ENCODE measurements at places on chromosomes 3 and 15.

- no peak for DNase-seq
Observed at GRCh38 chr15:93983526-93983925, 247.8 kb upstream of the MCTP2 start.

DNA sequence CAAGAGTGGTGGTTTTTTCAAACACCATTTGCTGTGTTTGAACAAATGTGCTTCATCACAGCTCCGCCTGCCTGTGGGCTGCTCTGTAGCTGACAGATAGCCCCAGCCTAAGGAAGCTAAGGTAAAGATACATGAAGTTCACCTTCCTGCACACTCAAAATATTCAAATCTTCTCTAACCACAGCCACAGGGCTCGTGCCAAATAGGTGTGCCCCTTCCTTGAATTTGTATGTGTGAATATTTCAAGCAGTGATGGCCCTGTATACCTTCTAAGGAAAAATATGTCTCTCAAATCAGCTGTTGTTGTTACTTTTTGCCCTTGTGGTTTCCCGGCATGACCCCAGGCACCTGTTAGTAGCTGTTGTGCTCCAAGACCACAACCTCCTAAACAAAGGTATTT lies 92.8 kb downstream of the CCNL1 start:
- DNase-seq = no peak

GRCh38 chr3:133367956-133368355 lies 31.9 kb upstream of the BFSP2 start:
- no peak for DNase-seq

GRCh38 chr15:101358895-101359294 lies 63.8 kb upstream of the SNRPA1 start:
- no peak for DNase-seq

DNA sequence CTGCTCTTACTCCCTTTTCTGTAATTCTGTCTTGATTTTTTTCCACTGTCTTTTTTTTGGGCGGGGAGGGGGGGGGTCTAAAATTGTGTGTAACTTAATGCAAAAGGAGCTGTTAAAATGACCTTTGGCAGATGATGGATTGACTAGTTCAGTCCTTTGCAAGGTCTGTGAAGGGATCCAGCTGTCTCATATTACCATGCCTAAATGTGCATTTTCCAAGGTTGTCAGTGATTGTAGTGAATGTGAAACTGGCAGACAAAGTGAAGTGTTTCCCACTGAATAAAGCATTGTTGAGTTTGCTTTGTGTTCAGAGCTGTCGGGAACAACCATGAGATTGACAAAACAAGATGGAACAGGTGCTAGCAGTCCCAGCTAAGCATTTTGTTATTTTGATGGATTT lies 110.1 kb upstream of the SKOR1 start:
- DNase-seq = no peak

DNA sequence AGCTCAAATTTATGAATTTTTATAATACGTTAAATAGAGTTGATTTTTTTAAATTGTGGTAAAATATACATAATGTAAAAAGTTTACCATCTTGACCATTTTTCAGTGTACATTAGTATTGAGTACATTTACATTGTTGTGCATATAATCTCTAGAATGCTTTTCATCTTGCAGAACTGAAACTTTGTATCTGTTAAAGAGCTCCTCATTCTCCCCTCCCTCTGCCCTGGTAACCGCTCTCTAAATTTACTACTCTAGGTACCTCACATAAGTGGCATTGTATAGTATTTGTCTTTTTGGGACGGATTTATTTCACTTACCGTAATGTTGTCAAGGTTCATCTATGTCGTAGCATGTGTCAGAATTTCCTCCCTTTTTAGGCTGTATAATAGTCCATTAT lies 13.6 kb downstream of the TBC1D23 start:
- DNase-seq = no peak

DNA sequence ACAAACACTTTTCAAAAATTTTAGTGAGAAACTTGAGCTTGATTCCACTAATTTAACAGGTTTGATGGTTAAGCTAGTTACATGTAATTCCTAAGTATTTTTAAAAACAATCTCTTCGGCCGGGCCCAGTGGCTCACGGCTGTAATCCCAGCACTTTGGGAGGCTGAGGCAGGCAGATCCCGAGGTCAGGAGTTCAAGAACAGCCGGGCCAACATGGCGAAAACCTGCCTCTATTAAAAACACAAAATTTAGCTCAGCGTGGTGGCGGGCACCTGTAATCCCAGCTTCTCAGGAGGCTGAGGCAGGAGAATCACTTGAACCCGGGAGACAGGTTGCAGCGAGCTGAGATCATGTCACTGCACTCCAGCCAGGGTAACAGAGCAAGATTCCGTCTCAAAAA lies 25.3 kb downstream of the TRA2B start:
- DNase-seq = no peak

- DNase-seq = no peak
Observed at GRCh38 chr15:50797926-50798325, 32.4 kb upstream of the SPPL2A start.

DNA sequence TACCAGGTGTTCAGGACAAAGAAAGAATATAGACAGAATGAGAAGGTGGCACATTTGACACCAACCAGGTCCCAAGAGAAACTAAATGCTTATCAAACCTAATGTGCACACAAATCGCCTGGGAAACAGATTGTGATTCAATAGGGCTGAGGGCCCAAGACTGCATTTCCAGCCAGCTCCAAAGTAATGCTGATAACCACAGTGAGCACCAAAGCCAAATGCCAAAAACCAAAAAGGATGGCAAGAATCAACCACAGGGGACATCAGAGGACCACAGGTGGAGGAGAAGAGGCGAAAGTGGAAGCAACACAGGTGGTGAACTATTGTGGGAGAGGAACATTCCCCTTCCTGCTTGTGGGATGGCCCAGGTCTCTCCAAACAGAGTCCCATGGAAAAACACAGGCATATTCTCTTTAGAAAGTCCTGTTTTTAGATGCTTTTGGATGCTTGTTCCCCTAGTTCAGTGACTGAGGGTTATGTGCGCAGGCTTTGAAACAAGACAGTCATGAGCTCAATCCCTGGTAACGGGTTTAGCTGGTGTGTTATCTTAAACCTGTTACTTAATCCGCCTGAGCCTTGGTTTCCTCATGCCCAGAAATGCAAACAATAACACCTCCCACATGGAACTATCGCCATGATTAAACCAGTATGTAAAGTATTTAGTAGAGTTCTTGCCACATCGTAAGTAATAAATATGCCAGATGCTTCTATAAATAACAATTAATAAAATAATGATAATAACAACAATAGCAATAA lies 241.7 kb downstream of the ATP8B4 start:
- DNase-seq = no peak

DNA sequence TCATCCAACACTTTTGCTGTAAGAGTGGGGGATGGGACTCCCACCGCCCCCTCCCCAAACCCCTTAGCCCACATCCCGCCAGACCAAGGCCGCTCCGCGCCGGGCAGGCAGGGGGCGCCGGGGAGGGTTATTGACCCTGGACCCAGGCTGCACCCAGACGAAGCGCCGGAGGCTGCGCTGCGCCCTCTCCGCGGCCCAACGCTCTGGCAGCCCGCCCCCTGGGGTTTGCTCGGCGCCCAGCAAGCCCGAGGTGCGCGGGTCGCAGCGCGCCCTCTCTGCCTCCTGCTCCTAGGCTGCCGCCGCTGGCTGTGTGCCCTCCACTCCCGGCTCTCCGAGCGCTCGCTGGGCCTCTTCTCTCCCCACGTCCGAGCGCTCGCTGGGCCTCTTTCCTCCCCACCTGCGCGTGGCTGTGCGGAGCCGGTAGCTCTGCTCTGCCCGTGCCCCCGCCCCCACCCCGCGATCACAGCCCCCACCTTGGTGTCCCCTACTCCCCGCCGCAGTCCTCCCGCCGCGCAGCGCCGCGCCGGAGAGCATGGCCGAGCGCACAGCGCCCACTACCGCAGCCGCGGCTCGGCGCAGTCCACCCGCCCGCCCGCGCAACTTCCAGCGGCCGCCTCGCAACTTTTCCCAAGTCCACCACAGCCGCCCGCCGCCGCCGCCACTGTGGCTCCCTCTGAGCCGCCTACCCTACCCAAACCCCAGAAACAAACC lies 1.2 kb downstream of the MECOM start:
- no peak for DNase-seq

DNA sequence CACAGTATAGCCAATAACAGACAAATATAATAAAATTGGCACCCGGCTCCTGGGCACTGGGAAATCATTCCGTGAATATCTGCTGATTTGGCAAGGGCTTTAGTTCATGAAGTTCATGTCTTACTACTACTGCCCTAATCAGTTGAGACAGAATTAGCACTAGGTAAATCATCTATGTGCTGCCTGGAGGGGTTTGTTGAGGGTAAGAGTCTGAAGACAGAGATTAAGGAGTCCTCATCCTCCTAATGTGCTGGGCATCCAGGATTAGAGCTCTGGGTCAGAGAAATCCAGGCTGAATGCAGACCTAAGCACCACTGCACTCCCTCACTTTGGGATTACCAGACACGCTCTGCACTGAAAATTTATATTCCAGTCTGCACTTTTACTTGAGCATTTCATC lies 2.0 kb downstream of the SAMD7 start:
- DNase-seq = no peak

DNA sequence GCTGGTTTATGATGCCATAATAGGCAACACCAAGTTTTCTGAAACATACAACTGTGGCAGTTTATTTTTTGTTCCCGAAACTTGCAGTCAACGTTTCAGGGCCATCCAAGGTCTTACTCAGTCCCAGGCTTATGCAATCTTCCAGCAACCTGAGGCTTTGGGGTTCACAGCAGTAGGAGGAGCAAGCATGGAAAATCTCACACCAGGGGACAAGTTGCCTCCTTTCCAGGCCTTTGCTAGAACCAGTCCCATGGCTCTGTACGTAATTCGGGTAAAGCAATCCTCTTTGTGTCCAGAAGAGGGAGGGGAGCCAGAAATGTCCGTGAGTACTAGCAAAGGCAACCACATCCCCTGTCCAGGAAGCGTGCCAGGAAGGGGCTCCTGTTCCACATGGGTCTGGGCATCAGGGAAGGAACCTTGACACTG lies 4.7 kb upstream of the FAM240A start:
- no peak for DNase-seq

GRCh38 chr15:90036806-90037510 lies 35.8 kb downstream of the ZNF710 start:
- DNase-seq = no peak

GRCh38 chr3:129975705-129976048 lies 1.2 kb downstream of the TRH start:
- no peak for DNase-seq

- DNase-seq = no peak
Observed at GRCh38 chr3:138726946-138727730, 107.6 kb downstream of the PIK3CB start.
